ENCODE measurements at places on chromosomes 1 and 21.

GRCh38 chr1:145710291-145711027, 3.3 kb upstream of the PDZK1 start:
- DNase-seq, result no peak

DNA sequence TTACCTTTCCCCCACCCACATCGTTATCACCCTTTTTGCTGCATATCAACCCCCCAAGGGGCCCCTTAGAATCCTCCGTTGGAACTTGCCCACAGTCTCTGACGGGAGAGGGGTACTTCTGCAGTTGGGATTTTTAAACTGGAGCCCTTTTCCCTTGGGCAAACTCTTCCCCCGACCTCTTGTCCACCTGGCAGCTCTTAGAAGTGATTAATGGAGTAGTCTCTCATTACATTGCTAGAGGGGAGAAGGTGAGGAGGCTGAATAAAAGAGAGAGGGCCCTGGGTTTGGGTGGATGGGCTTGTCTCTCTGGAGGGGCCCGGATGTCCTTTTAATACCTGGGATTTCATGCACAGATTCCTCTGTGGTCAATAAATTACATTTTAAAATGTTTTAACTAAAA, 27.2 kb upstream of the TSPAN2 start:
- no peak for DNase-seq

- no peak for DNase-seq
Observed at GRCh38 chr1:27033043-27033746, 20.5 kb upstream of the TENT5B start.

DNA sequence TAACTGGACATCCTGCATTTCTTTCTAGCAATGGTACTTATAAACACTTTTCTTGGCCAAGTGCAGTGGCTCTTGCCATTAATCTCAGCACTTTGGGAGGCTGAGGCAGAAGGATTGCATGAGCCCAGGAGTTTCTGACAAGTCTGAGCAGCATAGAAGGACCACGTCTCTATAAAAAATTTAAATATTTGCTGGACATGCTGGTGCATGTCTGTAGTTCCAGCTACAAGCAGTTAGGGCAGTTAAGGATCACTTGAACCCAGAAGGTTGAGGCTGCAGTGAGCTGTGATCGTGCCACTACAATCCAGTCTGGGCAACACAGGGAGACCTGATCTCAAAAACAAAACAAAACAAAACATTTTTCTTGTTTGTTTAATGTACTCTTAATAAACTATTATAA, 434.0 kb downstream of the PLA2G4A start:
- DNase-seq, result no peak

DNA sequence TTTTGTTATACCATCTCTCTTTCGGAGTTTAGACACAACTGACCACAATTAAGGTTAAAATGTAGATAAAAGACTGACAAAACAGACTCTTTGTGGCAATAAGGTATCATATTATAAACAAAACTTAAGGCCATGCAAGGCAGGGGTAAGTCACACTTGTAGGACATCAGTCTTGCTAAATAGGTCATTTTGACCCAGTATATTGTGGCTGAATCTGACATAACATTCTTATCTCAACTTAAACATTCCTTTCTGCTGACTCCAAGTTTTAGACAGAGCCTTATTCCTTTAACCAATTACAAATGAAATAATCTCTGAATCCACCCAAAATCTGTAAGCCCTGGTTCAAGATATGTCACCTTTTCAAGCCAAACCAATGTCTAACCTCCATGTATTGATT, 733.4 kb upstream of the B3GALT2 start:
- DNase-seq, result no peak

DNA sequence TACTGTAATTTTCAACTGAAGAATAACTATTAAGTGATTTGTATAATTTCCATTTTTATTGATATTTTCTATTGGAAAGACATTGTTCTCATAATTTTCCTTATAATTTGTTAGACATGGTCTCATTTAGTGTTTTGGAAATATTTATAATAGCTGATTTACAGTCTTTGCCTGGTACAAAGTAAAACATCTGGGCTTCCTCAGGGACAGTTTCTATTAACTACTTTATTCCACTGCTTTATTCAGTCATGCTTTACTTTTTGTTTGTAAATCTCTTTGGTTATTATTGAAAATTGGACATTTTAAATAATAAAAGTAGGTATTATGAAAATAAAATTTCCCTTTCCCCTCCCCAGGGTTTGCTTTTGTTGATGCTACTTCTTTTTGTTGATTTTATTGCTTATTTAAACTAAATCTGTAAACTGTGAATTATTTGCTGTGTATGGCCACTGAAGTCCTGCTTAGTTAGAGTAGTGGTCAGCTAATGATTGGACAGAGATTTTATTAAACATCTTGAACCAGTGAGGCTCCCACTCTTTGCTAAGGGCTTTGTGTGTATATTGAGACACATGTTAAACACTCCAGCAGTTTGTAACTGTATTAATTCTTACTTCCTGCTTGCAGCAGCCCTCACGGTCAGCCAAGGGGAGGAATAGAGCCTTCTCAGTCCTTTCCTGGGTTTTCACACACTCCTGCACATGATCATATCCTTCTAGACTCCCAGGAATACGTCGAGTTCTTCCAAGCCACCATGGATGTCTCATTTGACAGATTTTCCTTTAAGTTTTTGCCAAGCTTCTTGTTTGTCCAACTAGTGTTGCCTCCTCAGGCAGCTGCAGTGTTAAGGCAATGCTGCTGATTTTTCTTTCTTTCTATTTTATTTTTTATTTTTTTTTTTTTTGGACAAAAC, 994.6 kb upstream of the PRMT6 start:
- DNase-seq, result no peak

DNA sequence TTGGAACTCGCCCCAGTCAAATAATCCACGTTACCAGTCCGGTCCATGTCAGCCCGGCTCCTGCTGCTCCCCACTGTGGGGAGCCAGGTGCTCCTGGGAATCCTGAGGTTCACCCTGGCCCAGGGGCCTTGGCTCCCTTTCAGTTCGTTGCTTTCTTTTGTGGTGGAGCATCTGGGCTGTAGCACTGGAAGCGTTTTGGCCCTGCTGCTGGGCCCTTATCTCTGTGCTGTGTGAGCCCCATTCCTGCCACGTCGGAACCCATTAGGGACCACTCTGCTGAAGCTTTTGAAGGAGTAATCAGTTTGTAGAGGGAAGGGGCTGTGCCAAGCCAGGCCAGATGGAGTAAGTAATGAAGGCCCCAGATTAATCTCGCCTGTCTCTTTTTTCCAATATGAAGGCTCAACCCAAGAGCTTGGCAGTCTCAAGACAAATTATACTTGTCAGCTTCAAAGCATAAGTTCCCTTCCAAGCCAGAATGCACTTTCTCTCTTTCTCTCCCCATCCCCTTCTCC, 82.3 kb downstream of the PGM1 start:
- no peak for DNase-seq

DNA sequence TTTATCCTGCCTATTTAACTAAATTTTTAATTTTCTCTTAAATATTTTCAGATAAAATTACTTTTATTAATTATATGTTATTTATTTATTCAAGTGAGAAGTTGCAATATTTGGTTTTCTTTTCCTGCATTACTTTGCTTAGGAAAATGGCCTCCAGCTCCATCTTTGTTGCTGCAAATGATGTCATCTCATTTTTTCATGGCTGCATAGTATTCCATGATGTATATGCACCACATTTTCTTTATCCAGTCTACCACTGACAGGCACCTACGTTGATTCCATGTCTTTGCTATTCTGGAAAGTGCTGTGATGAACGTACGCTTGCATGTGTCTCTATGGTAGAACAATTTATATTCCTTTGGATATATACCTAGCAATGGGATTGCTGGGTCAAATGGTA, 186.9 kb upstream of the LYPLAL1 start:
- DNase-seq, result no peak
